ENCODE measurements at places on chromosomes 3 and 15.

GRCh38 chr15:80567721-80568157, 127.4 kb upstream of the ABHD17C start:
- no peak for DNase-seq

GRCh38 chr3:97057365-97057764, 243.0 kb downstream of the EPHA6 start:
- no peak for DNase-seq

GRCh38 chr3:141651409-141651808, 86.7 kb upstream of the RNF7 start:
- DNase-seq: no peak

GRCh38 chr3:27540231-27540630, 56.0 kb upstream of the SLC4A7 start:
- DNase-seq: no peak

- no peak for DNase-seq
Observed at GRCh38 chr3:10599444-10599843, 94.1 kb upstream of the ATP2B2 start.

DNA sequence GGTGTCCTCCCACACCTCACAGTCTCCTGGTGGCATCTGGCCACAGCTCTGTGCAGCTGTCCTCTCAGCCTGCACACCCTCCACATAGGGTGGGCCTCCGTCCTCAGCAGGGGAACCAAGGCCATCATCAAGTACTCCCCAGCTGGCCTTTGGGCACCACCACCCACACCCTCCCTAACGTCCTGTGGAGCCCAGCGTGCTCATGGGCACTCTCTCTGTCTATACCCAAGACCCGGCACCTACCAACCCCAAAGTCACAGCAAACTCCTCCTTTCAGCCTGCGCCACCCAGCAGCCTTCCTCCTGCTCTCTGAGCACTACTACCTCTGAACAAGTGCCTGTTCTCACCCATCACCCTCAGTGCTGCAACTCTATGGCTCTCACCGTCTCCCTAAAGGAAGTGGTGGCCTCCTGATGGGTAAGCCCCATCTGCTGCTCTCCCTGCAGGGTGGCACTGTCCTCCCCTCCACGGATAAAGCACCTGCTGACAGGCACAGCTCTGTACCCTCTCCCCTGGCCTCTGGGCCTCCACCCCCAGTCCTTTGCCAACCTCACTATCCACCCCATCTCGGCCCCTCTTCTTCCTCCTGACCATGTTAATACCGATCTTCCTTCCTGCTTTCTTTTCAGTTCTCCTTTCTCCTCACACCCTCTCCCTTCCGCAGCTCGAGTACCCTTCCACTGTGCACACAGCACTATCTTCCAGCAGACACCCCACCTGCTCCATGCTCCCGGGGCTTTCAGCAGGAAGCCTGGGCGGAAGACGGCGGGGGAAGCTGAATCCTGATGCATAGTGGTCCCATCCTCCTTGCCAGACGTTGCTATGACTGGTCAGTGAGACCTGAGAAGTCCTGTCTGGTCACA, 31.5 kb downstream of the SLC41A3 start:
- DNase-seq: no peak

GRCh38 chr3:7144697-7145308, 283.9 kb downstream of the GRM7 start:
- DNase-seq: no peak

- DNase-seq: no peak
Observed at GRCh38 chr3:195601382-195601781, 17.6 kb upstream of the APOD start.

- DNase-seq: no peak
Observed at GRCh38 chr15:70701891-70702568, 61.3 kb downstream of the UACA start.

GRCh38 chr15:96225642-96226259, 104.7 kb upstream of the NR2F2 start:
- DNase-seq: no peak

DNA sequence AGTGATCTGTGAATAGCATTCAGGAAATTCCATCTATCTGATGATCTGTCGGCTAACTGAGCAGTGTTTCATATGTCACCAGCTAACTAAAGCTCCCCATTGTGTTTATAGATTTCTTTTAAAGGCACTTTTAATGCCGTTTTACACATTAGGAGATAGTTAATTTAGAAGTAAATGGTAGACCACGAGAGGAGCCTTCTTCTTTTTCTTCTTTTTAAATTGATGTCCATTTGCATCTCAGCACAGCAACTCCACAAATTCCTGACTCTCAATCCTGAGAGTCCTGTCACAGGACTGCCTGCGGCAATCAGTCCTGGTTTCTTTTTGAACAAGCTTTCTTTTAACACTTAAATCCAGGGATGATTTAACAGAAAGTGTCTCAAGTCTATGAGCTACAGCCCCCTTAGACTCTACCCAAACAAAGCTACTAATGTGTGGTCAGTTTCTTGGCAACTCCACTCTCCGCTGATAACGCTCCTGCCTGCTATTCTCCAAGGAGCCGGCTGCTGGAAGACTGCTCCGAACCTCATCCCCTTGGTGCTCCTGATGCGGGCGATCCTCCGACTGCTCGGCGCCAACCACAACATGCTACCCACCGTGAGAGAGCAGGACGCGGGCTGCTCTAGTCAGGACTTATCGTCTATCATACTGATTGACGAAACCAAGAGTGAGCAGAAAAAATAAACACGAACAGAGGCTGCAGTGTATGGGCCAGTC, 421.4 kb downstream of the MECOM start:
- no peak for DNase-seq

DNA sequence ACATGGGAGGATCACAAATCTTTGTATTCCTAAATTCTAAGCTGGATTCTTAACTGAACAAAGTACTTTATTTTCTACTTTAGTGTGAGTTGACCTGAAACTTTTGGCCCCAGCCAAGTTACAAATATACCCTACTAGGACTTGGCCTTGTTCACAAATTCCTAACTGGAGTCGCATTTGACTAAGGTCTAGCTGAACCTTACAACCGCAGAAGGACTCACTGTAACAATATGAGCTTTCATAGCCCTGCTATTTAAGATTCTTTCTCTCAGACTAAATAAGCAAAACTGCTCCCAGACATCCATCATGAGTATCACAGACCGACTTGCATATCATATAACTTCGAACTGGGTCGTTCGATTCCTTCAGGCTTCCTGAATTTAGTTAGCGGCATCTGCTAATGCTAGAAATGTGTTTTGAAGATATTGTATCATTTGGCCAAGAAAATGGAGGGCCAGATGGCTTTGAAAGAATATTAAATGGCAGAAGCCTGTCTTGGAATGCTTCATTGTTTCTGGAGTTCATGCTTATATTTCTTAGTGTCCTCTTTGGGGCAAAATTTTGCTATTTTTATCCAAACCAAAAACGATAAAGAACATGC, 28.4 kb upstream of the ADAMTS9 start:
- DNase-seq: no peak

DNA sequence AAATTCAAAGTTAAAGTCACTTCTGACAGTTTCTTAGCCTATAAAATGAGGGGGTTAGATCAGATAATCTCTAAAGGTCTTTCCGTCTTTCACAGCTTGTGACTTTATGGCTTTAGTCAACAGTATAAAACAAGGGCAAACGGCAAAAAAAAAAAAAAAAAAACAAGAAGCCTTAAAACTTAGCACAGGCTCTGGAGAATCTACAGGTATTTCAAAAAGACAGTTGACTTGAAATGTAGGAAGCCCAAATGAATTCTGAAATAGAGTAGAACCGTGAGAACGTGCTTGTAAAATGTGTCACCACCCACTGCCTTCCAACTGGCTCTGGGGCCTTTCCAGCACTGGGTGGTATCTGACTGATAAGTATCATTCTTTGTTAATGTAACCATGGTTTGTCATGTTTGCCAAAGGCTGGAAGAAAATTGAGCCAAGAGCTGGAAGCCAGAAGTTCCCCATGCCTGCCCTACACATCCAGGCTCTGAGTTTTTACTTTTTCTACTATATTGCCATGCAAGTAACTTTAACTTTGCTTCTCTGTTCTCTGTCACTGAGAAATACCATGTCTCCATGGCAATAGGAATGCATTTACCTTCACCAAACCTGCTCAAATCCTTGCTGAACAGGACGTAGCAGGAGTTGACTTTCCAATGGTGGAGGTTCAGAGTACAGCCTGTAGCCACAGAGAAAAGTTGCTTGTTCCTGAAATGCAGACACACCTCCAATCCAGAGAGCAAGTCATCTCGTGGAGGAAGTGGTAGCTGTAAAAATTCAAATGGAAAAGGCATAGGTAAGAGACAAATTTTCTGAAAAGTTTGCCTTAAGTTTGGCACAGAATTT, 35.8 kb upstream of the THSD4 start:
- no peak for DNase-seq

DNA sequence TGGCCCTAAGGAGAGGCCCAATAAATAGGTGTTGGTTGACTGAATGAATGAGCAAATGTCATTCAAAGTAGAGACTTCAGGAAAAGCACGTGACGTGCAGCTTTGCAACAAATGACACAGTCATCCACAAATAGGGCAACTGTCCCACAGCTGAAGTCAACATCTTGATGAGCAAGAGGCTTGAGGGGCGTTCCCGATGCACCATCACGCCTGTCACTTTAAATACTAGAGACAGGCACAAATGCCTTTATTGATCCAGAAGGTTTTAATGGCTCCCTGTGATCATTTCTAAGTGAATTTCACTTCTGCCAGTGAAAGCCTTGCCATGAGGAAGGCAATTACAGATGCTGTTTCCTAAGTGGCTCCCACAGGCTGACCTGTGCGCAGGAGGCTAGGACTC, 43.6 kb downstream of the ABTB1 start:
- DNase-seq: no peak

DNA sequence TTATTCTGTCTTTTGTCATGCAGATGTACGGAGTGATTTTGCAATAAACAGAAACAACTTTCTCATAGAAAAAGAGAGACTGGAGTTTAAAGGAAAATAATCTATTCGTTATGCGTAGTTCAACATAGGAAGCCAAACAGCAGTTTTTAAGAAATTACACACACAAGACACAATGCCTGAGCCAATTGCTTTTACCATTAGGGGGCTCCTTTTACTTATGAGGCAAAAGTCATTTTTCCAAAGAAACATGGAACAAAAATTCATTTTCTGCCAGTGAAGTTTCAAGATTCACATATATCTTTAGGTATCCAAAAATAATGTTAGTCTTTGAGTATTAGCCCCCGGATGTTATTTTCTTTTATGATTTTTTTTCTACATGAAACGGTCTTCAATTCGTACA, 10.7 kb downstream of the CNTN6 start:
- no peak for DNase-seq

GRCh38 chr15:34358367-34358766, 8.6 kb downstream of the LPCAT4 start:
- no peak for DNase-seq

GRCh38 chr3:81823882-81824395, 62.5 kb upstream of the GBE1 start:
- DNase-seq: no peak

DNA sequence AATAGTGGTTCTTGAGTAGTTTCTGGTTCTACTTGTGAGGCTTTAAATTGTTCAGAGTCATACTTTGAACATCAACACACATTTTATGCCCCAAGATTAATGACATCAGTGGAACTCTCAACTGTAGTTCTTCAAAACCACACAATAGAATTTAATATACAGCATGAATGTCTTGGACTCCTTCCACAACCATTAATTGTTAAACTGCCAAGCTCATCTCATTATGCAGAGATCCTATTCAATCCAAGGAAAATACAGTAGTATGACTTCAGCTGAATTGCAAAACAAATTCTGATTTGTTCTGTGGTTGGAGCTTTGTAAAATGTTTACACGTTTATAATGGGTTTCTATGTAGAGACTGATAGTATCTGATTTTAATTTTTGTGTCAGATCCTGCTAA, 199.2 kb upstream of the SLC2A2 start:
- DNase-seq: no peak

DNA sequence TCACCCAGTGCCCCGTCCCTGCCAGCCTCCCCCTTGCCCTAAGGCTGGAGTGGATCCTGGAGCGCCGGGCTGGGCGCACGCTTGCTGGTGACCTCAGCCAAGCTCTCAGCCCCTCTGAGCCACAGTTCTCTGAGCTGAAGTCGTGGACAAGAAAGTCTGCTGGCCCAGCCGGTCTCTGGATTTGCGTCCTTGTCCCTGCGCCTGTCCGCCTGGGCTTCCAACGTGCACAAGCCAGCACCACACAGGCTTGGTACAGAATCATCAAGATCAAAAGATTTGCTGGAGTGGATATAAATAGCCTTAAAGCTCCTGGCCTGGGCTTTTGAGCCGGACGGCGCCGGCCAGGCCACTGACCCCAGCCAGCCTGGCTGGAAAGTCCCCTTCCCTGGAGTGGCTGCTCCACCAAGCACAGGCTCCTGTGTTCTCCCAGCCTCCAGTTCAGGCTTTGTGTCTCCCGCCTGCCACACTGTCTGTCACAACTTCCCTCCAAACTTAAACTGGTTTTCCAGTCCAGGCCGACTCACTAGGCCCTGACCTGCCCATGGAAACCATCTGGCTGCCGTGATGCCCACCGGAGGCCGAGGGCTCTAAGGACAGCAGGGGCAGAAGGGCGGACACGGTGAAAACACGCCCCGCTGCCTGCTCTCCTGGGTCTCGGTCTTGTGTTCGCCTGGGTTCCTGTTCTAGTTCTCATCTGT, 156.2 kb downstream of the NUP210 start:
- DNase-seq: no peak

DNA sequence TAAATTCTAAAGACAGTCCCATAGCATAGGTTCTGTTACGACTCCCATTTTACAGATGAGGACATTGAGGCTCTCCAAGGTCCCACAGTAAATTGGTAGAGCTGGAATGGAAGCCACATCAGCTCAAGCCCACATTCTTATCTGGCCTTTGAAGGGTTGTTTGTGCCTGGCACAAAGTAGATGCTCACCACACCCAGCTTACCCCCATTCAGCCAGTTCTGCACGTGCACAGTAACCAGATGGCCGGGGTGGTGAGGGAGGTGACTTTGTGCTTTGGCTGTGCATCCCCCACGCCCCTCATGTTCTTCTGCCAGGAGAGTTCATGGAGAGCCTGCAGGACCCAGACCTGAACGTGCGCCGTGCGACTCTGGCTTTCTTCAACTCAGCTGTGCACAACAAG, 16.2 kb downstream of the RPL32 start:
- DNase-seq: no peak

GRCh38 chr3:152899306-152899705, 64.4 kb downstream of the P2RY1 start:
- DNase-seq: no peak

DNA sequence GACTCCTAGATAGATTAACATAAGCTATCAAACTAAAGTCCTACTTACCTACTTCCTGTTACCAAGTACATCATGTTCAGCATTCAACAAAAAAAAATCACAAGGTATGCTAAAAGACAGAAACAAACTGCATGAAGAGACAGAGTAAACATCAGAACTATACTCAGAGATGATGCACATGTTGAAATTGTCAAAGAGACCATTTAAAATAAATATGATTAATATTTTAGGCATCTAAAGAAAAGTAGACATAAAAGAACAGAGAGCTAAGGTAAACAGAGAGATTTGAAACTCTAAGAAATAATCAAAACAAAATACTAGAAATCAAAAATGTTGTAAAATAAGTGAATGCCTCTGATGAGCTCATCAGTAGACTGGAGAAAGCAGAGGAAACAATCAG, 224.8 kb upstream of the STAC start:
- no peak for DNase-seq

- DNase-seq: no peak
Observed at GRCh38 chr15:69222002-69222474, 61.6 kb downstream of the GLCE start.

GRCh38 chr3:15074500-15074899, 9.4 kb upstream of the MRPS25 start:
- no peak for DNase-seq

Measured in GOT3 (cell line).